ENCODE measurements at places on chromosomes 4 and X.

- no peak for DNase-seq
These were observed 276.5 kb downstream of the PPP4R3C start for GRCh38 chrX:27186671-27187070.

GRCh38 chr4:185774845-185775680 is 36.9 kb downstream of the SORBS2 start:
- DNase-seq, result no peak

GRCh38 chr4:87965501-87965975 is 10.0 kb upstream of the SPP1 start:
- DNase-seq, result no peak

DNA sequence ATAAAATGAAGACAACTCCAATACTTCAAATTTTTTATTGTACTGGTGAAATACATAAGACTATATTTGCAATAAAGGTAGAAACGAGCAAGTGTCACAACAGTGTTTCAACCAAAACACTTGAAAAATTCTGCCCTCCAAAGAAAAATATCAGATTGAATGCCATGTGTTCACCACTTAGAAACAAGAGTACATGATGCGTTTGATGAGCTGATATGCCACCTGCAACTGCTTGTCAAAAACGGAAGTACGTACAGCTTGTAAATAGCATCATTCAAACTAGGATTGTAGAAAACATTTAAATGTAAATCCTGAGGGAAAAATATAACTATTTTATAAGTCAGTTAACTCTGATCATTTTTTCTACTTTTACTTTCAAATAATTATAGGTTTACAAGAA is 276.1 kb downstream of the ANTXR2 start:
- no peak for DNase-seq

GRCh38 chr4:11149612-11150259 is 279.0 kb downstream of the HS3ST1 start:
- no peak for DNase-seq

GRCh38 chr4:101596781-101597552 is 193.6 kb upstream of the BANK1 start:
- DNase-seq, result no peak

DNA sequence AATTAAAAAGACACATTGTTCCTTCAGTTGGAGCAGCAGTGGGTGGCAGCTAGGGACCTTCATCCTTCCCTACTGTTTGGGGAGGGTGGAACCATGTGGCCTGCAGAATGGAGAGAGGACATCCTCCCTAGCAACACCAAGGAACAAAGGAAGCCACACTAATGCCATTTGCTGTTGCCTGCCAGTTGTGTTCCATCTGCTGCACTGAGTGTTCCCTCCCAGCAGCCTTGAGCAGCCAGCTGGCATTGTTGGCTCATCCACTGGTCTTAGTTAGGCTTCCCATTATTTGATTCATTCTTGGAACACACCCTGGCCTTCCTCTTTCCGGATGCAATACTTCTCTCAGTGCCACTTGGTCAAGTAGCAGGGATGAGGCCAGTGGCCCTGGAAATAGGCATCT is 25.0 kb upstream of the HMGB3 start:
- no peak for DNase-seq

DNA sequence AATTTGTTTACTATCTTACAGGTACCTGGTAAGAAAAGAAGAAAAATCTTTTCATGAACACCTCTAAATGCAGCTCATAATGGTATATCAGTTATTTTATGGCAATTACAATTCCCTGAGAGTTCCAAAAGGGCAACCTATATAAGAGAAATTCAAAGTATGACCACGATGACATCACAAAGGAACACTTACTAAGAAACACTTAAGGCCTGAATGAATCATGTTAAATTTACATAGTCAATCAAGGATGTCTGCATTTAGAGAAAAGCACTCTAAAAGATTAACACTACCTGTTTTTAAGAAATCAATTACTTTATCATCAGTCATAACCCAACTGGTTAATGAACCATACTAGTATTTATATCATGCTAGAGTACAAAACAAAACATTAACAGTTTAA is 63.9 kb downstream of the LCORL start:
- DNase-seq, result no peak

GRCh38 chr4:128958194-128958593 is 135.1 kb downstream of the SCLT1 start:
- DNase-seq, result no peak

DNA sequence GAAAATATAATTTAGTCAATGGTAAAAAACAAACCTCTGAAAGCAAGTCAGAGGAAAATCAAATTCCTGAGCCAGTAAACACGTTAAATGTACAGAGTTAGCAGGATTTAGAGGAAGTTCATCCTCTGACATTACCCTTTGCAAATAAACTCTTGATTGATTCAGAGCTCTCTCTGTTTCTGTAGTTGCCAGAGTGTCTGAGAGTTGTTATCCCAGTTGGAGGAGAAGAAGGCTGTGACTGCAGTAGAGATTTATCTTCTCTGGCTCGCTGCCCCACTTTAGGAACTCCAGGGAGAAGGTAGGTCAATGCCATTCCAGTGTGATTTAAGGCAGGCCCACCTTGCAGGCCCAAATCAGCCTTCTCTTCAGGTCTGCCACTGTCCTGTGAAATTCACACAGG is 6.2 kb upstream of the AMOT start:
- DNase-seq, result no peak

Data from central memory CD8-positive, alpha-beta T cell (primary cell).